Stimulated activated CD8-positive, alpha-beta memory T cell treated with anti-CD3 and anti-CD28 coated beads, Interleukin-7, amount 100 ng/mL, for 48 hours (primary cell): ENCODE measurements at places on chromosomes 12 and 14.

GRCh38 chr12:132545955-132546354, 56.0 kb downstream of the FBRSL1 start:
- no peak for DNase-seq

- DNase-seq: no peak
These were observed 2.1 kb upstream of the NIN start for GRCh38 chr14:50832935-50833630.

GRCh38 chr12:22935090-22935489, 310.1 kb downstream of the ETNK1 start:
- DNase-seq: no peak

DNA sequence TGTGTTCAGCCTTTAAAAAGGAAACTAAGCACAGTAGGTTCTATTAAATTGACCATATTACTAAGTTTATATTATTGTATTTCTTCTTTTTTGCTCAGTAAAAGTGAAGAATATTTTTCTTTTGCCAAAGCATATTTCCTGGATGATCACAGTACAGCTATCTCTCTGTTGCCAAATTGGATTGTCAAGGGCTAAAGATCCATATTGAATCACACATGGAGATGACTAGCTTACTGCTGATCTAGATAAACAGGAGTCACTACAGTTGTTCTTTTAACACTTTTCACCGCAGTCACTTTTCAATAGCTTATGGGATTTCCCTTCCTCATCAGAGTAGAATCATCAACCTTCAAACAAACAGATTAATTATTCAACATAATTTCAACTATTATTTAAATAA, 78.6 kb downstream of the LRRC9 start:
- no peak for DNase-seq

- no peak for DNase-seq
These were observed 1302.3 kb downstream of the FSCB start for GRCh38 chr14:43204816-43205215.

- DNase-seq: no peak
These were observed 2.8 kb downstream of the CDK2AP1 start for GRCh38 chr12:123268850-123269249.

DNA sequence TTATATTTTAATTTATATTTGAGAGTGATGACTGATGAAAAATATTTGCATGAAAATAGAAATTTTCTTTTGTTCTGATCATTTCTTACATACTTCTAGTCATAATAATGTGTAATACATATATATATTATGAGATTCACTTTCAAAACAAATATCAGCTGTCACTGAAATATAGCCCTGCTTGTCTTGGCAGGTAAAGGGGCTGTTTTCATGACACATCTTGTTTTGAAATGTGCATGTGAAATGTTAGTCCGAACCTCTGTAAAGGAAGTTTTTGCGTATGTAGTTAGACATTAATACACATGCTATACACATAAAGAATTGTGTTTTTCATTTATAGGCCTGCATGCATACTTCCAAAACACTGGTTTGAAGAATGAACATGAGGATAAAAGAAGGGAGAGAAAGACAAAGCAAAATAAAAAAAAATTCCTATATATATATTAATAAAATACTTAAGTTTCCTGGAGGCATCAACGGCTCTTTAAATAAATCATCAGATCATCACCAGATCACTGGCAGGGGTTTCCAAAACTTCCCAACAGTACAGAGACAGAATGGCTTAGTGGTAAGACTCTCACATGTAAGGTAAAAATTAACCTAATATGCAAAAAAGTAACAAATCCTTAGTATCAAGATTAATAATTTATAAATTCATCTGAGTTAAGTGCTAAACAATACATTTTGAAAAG, 60.1 kb downstream of the SEL1L start:
- DNase-seq: no peak

GRCh38 chr14:75518625-75519024, 3.6 kb upstream of the BATF start:
- peak; percentile 52 for DNase-seq

DNA sequence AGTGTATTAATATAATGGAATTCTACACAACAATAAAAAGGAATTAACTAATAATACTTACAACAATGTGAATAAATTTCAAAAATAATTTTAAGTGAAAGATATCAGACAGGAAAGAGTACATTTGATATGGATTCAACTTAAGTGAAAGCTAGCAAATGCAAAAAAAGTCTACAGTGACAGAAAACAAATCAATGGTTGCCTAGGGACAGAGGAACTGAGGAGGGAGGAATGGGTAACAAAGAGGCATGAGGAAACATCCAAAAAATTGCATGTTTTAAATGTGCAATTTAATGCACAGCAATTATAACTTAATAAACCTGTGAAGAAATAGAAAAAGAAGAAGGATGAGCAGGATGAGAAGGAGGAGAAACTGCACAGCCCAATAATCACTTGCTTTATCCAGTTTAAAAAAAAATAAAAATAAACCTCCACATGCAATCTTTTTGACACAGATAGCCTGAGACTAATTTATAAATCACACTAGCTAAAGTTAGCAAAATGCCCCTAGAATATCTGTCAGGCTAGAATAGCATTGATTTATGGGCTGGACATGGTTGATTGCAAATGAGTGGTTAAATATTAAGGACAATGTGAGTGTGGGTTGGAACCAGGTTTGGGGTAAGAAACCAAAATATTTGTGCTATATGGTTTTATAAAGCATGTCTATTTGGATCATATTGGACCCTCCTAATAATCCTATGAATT, 1089.1 kb downstream of the TRHDE start:
- DNase-seq: no peak

- no peak for DNase-seq
These were observed 47.3 kb downstream of the PDE6H start for GRCh38 chr12:15020156-15020555.

GRCh38 chr14:105458571-105458970, 16.1 kb upstream of the CRIP2 start:
- no peak for DNase-seq

DNA sequence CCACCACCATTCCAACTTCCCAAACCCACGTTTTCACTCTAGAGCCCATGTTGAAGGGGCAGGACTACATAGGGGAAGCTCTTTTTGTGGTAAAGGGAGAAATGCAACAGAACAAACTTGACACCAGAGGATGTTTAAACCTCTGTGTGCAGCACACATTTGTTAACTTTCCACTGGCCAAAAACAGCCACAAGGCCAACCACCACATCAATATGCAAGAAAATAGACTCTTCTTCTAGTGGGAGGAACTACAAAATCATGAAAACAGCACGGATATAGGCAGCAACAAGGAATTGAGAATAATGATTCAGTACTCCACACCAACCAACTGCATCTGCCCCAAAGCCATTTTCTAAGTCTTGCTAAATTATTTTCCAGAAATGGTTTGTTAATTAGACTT, 66.3 kb upstream of the CEP83 start:
- no peak for DNase-seq

DNA sequence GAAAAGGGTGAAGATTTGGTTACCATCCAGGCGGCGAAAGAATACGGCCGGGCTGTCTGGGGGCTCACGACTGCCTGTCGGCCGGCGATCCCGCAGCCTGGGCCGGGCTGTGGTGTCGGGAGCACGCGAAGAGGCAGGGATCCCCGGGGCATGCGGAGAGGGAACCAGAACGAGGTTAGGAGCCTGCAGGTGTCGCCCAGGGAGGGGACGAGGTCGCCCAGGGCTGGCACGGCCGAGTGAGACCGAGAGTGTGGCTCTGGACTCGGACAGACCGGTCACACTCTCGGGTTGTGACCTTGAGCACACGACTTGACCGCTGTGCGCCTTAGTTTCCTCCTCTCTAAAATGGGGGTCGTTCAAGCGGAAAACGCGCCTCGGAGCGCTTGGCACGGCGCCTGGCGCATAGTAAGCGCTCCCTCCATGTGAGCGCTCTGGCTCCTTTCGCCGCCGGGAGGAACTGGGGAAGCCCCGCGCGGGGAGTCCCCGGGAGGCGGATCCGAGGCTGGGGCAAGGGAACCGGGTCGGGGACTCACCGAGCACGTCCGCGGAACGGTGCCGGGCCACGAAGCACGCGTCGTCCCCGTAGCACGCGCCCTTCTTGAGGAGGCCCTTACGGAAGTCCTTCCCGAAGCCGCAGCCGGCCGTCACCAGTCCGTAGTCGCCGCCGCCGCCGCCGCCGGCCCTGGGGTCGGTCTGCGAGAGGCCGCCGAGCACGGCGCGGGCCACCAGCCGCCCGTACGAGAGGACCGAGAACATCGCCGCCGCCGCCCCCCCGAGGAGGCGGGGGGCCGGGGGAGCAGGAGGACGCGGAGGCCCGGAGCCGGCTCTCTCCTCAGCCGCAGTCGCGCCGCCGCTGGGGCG, 612 bp downstream of the PPTC7 start:
- DNase-seq: peak; percentile 55

DNA sequence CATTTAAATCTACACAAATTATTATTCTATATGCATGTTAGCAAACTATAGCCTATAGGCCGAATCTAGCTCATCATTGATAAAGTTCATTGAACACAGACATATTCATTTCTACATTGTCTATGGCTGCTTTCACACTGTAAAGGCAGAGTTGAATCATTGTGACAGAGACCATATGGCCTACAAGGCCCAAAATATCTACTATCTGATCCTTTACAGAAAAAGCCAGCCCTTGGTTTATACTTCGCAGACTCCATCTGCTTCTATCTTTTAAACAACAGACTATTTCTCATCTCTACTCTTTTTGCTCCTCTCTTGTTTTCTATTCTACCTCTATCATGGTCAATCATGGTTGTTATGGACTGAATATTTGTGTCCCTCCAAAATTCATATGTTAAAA, 190.7 kb downstream of the EXOC5 start:
- no peak for DNase-seq

- no peak for DNase-seq
These were observed 149.0 kb upstream of the RMST start for GRCh38 chr12:97313471-97314190.

DNA sequence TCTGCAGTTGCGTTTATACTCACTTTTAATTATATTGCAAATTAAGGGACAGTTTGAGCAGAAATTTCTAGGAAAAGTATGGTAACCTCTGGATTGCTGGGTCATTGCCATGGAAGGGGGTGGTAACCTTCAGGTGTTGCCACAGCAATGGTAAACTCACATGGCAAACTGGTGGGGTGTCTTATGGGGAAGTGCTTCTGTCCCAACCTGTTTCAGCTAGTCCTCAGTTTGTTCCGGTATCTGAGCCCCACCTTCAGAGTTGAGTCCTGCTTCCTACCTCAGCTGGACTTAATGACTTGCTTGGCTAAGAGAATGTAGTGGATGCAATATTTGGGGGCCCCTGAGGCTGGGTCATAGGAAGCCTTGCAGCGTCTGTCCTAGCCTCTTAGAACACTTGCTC, 7.3 kb upstream of the CLMN start:
- no peak for DNase-seq

DNA sequence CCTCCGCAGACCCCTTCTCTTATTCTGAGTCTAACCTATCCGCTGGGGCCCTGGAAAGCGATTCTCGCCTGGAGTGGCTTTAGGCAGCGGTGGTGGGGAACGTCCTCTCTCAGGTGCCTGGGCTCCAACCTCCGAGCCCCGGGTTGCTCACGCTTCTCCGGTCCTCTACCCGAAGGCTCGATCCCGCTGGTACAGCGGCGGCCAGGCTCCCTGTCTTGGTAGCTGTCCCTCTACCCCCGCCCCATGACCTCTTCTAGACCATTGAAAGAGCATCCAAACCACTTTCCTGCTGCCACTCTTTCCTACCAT, 505 bp upstream of the HEBP1 start:
- no peak for DNase-seq

DNA sequence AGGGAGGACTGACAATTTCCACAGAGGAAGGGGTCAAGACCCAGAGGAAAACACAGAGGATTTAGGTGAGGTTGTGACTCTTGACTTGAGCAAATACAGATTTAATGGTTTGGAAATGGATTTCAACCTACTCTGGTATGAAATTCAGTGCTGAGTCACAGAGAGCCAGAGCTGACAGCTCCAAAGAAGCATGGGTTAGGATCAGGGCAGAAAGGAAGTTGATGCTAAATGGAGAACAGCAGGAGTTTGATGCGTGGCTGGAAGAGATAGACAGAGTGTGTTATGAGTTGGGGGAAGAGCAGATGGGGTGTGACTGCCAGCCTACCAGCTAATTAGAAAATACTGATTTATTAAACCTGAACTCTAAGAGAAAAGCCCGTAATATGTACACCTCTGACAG, 272.6 kb downstream of the FOXG1 start:
- no peak for DNase-seq

GRCh38 chr14:104424406-104425072, 155.0 kb upstream of the C14orf180 start:
- DNase-seq: no peak

DNA sequence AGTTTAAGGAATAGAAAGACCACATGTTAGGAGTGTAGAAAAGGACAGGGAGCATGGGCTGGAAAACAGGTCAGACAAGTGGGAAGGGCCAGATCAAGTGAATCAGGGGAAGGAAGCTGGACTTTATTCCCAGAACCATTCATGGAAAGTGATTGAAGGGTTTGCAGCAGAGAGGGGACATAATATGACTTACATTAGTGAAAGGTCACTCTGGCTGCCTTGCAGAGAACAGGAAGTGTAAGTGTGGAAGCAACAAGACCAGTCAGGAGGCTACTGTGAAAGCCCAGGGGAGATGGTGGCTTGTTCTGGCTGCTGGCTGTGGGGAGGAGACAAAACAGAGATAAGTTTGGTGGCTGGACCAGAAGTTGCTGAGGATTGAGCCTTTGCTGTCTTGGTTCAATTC, 69.1 kb downstream of the VCPKMT start:
- DNase-seq: no peak

DNA sequence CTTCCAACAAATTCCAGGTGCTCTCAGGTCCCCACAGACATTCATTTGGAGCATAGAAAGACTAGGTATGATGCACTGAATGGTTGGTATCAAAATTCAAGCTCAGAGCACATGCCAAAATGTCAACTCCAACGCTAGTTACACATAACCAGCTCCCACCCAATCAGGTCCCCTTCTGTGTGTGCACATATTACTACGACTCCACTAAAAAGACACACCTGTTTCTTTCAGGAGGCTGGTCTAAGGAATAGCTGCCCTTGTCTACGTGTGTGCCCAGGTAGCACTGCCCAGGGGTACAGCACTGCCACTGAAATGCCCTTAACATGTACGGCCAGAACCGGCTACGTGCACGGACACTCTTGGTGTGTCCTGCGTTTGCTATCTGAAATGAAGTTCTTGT, 138.1 kb downstream of the KCNK10 start:
- no peak for DNase-seq

DNA sequence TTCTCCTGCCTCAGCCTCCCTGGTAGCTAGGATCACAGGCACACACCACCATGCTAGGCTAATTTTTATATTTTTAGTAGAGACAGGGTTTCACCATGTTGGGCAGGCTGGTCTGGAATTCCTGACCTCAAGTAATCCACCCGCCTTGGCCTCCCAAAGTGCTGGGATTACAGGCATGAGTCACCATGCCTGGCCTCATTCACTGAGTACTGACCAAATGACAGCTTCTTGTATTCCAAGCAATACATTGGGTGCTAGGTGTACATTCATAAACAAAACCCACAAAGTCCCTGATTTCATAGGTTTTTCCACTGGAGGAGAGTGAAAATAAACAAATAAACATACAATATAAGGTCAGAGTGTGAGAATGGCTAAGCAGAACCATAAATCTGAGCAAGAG, 136.3 kb downstream of the HELB start:
- no peak for DNase-seq
